ENCODE measurements at places on chromosomes 1 and 21.

- peak; percentile 57 for DNase-seq
These were observed 32.7 kb upstream of the ZNF326 start for GRCh38 chr1:89962024-89962741.

DNA sequence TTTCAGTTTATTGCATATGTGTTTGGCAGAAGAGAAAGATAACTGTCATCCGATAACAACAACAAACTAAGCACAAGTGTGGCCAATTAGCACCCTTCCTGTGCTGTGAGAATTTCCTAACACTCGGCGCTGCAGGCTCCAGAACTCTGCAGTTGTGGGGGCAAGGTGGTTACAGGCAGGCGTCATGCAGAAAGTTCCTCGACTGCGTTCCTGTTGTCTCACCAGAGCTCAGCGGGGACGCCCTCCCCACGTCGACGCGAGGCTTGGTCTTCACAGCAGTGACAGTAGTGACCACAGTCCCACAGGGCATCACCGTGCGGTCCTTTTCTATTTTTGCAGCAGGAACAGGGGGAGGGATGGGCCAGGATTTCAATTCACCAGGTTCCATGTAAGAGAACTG, 27.6 kb upstream of the PRDM15 start:
- no peak for DNase-seq

DNA sequence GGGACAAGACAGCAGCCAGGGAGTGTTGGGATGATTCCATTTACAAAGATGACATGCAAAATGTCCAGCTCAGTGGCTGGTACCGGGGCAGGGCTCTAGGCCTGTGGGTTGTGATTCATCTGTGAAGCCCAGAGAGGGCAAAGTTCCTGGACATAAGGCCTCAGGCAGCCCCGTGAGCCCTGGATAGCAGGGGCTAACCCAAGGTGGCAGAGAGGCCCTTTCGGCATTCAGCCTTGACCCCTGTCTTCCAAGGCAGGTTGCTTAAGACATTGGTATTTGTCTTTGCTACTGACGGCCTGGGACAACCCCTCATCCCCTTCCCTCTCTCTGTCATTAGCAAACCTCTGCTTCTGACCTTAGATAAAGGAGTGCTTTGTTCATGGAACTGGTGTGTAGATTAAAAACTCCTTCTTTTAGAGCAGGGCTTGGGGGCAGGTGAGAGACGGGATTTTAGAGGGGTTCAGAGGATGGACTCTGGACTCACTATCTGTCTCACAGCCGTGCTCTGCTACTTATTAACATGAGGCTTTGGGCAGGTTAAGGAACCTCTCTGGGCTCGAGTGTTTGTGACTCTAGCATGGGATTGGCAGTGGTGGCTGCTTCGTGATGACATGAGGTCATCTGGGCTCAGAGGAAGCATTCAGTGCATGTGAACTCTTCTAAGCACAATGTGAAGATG, 36.3 kb downstream of the TMEM51 start:
- DNase-seq, result no peak

DNA sequence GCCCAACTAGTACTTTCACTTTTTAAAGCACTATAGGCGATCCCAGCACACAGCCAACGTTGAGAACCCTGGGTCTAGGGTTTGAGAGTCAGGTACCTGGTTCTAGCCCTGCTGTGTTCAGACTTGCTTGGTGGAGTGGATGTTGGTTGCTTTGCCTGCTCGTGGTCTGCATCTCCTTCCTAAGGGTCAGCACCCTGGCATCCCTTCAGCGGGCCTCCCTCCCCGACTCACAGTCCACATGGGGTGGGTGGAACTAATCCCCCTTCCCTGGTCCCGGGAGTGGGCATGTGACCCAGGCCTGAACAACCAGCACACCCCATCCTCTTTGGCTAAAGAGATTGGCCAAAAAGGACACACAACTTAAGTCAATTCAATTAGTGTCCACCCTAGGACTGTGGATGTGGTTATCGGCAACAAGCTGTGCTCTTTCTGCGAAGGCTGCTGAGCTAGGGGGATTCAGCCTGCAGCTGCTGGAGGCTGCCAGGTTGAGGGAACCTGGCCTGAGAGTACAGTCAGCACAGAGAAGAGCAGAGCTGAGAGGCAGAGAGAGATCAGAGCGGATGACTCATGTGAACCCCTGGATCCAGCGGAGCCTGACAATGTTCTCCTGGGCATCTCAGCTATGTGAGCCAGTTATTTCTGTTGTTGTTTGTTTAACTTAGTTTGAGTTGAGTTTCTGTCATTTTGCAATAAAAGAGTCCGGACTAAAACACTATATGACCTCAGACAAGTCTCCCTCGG, 138.9 kb downstream of the ACTL8 start:
- no peak for DNase-seq

GRCh38 chr1:3049164-3049563, 19.8 kb upstream of the PRDM16 start:
- no peak for DNase-seq

GRCh38 chr1:86226204-86226603, 69.6 kb upstream of the COL24A1 start:
- DNase-seq, result no peak

DNA sequence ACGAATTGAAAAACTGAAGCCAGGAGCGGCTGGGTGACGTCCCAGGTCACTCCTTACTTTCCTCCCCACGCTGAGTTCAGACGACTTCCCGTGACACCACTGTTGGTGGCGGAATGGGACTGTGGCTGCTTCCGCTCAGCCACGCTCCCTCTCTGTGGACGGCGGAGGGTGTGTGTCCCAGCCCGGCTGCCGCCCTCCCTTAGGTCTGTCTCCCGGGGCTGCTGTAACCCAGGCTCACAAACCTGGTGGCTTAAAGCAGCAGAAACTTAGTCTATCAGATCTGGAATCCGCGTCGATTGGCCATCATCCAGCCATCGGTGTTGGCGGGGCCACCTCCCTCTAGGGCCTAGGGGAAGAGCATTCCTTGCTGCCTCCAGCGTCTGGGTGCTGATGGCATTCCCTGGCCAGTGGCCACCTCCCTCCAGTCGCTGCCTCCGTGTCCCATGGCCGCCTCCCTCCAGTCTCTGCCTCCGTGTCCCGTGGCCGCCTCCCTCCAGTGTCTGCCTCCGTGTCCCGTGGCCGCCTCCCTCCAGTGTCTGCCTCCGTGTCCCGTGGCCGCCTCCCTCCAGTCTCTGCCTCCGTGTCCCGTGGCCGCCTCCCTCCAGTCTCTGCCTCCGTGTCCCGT, 17.5 kb downstream of the TRPM2 start:
- DNase-seq, result peak; percentile 6

DNA sequence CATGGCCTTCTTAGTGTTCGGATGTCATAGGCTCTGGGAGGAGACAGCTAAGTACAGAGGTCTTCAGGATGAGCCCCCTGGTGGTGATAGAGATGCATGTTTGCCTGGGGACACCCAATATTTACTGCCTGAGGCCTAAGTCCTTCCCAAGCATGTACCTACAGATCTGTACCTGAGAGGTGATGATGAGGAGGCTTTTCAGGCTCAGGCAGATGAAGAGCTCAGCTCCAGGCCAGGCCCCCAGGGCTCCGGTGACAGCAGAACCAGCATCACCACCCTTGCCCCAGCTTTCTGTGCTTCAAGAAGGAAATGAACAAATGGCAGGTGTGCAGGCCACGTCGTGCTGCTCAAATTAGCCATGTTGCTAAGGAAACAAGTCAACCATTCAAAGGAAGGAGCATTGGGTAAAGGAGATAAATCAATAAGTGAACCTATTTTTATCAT, 21.1 kb downstream of the CACNA1E start:
- DNase-seq, result no peak

GRCh38 chr1:203771901-203772301, 6.9 kb downstream of the LAX1 start:
- no peak for DNase-seq

GRCh38 chr1:109024646-109025045, 17.3 kb downstream of the WDR47 start:
- DNase-seq, result peak; percentile 11

DNA sequence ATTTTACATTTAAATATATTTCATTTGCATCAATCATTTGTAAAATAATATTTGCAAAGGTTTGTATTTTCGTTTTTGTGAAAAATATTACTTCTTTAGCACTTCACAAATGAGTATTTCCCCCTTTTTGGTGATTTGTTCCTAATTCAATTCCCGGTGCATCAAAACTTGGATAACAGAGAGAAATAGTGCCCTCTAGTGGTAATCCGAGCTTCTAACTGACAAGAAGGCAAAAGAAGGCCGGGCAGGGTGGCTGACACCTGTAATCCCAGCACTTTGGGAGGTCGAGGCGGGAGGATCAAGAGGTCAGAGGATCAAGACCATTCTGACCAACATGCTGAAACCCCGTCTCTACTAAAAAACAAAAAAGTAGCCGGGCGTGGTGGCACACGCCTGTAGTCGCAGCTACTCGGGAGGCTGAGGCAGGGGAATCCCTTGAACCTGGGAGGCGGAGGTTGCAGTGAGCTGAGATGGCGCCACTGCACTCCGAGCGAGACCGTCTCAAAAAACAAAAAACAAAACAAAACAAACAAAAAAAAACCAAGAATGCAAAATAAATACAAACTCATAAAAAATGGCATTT, 137.7 kb downstream of the COL11A1 start:
- peak; percentile 5 for DNase-seq

All from Daoy (cell line).